ENCODE measurements at places on chromosomes 4 and X.

DNA sequence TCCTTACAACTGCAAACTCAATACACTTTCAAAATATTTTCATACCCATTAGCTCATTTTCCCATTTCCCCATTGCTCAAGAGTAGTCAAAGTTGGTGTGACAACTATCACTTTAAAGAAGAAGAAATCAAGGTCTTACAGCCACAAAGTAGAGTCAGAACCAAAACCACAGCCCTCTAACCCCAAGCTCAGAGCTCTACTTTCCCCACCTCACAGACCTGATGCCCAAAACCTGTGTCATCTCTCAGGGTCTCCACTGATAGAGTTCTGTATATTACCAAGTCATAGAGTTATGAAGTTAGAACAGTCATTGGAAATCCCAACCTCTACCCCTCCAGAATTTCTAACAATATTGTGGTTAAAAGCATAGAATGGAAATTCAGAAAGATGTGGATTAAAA lies 505.8 kb downstream of the RAB28 start:
- DNase-seq = no peak

- no peak for DNase-seq
These were observed 16.5 kb downstream of the SH3KBP1 start for GRCh38 chrX:19870710-19871490.

DNA sequence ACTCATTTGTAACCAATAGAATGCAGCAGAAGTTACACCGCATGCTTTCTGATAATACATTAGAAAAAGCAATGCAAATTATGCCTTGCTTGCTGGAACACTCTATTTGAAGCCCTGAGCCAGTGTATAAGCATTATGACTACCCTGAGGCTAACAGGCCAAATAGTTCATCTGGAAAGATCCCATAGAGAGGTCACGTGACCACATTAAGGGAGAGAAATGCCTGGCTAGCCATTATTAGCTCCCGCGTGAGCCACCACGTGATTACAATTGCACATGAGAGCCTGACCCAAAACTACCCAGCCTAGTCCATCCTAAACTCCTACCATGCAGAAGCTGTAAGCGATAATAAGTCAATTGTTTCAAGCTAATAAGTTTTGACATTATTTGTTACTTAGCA lies 472.9 kb upstream of the GALNTL6 start:
- no peak for DNase-seq

DNA sequence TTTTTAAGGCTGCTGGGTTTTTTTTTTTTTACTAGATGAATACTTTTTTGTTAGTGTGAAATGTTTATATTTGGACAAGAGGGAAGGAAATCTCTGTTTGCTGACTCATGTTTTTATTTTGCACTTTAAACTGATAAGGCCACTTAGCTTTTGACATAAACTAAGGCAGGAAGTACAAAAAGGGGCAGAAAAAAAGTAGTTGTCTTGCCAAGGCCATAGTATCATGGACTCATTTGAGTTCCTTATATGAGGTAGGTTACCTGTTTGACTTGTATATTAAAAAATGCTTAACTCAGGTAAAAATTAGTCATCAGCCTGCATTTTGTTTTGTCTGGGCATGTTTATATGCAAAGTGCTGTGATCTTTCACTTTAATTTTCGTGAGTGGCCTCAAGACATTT lies 26.0 kb downstream of the SMAD1 start:
- no peak for DNase-seq

DNA sequence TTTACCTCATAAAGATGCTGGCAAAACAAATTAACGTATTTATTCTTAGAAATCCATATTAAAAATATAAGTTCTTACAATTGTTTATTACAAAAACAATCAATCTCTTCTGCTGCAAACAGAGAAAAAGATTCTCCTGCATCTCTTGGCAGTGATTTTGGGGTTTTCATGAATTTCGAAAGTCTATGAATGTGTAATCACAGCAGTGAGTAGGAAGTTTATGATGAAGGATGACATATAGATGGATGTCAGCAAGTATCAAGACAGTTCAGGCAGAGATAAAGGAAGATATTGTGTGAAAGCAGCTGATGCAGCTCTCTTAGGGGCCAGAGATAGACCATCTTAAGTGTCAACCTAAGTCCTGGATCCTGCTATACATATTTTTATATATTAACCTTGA lies 196.9 kb upstream of the BANK1 start:
- DNase-seq = no peak

- DNase-seq = peak; percentile 3
These were observed 29.9 kb downstream of the UPRT start for GRCh38 chrX:75303795-75304194.

- no peak for DNase-seq
These were observed 56.1 kb downstream of the ATXN3L start for GRCh38 chrX:13263560-13264251.

GRCh38 chr4:107791902-107792301 lies 32.8 kb upstream of the SGMS2 start:
- DNase-seq = no peak

- no peak for DNase-seq
These were observed 119.5 kb upstream of the LIMCH1 start for GRCh38 chr4:41418444-41418843.

Measured in renal pelvis (tissue), 12 donors.